ENCODE measurements at places on chromosomes 12 and 14.

DNA sequence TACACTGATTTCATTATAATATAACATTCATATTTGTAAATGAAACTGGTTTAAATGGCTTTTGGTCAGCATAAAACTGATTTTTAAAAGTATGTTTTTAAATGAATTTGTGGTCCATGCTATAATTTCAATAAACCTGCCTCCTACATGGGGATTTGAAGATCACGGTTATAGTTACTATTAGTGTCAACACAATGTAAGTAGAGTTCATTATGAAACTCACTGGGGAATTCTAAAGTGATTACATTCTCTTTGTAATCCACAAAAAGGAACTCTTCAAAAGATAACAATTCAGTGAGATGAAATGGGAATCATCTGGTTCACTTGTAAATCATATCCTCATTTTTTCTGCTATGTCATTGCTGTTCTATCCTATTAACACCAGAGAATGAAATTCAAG is 204.5 kb upstream of the G2E3 start:
- DNase-seq = no peak

DNA sequence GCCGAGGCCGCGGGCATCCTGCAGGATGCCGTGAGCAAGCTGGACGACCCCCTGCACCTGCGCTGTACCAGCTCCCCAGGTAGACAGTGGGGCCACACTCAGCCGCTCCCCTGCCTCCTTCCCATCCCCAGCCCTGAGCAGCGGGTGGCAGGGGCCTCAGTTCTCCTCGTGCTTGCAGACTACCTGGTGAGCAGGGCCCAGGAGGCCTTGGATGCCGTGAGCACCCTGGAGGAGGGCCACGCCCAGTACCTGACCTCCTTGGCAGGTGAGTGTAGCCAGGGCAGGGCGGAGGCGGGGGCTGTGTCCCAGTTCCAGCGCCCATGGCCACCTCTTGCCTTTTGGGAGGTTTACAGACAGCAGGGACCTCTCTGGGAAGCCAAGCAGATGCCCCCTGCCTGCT is 22.9 kb downstream of the HIP1R start:
- DNase-seq = no peak

DNA sequence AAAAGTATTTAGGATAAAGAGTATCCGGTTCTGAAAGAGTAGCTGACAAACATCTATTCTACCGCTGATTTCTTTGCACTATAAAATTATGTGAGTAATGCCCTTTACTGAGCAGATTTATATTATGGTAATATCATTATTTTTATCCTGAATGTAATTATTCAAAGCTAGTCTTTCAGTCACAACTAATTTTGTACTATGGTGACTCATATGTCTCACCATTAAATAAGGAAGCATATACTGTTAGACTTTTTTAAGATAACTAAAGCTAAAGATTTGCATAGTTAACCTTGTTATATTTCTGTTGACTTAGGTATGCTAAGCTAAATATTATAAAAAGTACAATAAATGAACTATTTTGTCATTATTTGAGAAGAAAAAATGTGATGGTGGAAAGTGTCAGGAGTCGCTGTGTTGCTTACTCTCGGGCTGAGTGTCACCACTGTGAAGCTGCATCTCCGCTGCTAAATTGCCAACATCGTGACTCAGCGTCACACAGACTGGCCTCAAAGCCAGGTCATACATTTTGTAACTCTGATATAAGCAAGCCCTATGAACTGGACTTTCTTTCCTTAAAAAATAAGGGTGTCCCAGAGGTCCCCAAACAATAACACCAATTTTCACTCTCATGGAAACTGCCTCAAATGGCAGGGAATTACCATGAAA is 69.1 kb upstream of the SSTR1 start:
- no peak for DNase-seq

DNA sequence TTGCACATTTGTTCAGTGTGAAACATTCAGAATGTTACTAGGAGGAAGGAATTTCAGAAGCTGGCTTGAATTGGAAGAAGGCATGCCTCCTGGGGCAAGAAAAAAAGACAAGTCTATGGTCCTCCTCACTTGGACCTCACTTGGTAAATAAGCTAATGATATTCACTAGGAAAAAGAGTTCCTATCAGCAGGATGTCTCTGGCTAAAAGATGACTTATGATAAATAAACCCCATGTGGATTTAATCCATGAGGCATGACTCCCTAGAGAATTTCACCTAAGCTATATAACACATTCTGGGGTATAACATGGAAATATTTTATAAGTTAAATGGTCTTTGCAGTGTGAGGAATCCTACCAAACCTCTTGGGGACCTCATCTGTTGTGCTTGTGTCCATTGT is 199.9 kb downstream of the LRIG3 start:
- DNase-seq = no peak

GRCh38 chr14:103110681-103111231 is 12.5 kb upstream of the TNFAIP2 start:
- DNase-seq = no peak

- DNase-seq = no peak
Measured at GRCh38 chr12:53739214-53740129, 12.2 kb upstream of the CALCOCO1 start.

DNA sequence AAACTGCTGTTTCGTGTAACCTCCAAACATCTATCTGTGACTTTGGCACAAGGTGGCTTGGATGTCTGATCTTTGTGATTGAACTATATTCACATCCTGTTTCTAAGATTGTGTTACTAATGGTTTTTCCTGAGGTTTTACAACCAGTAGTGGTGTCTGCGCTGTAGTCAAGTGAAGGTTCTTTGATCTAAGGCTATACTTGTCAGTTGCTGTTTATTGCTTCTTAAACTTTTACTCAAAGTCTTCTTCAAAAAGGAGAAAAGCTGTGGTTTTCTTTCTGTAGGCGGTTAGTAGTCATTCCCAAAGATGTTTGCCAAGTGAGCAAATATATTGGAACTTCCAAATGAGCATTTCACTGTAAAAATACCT is 12.3 kb upstream of the CALM1 start:
- no peak for DNase-seq

DNA sequence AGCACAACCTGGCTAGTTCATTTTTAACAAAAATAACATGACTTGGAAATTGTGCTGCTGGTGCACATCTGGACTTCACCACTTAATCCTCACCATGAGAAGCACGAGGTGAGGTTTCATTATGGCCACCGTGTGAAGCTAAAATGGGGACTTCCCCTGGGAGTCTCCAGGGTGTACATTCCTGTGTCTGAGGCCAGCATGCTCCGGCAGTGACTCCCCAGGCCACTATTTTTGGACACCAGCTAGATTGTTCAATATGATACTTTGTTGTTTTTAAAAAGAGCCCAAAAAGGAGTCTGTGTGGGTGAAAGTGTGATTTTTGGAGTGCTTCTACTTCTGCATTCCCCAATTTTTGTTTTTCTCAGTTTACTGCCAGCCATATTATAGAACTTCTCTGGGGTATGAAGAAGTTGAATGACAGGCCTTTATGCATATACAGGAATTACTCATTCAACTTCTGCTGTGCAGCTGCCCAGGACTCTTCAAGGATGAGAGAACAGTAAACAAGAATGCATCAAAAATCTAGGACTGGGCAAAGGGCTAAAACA is 16.9 kb upstream of the AICDA start:
- no peak for DNase-seq

DNA sequence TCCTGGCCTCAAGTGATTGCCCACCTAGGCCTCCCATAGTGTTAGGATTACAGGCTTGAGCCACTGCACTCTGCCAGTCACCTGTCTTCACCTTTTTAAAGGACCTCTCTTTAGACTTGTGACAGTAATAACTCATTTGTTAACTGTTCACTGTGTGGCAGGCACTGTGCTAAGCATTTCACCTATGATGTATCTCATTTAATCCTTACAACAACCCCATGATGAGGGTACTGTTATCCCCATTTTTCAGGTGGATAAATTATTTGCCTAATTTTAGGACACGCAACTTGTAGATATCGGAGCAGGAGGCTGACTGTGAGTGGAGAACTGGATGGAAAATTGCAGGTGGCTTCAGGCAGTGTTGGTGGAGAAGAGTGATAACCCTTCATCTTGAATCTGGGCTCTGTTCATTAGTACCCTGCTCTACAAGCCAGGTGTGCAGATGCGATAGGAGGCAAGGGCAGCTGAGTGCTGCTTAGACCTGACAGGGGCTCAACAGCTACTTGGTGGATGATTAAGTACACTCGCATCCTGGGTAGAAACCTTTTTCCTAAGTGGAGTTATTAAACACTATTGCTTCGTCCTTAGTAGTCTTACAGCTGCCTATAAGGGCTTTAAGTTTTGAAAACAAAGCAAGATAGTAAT is 2.7 kb downstream of the TCTN1 start:
- no peak for DNase-seq

DNA sequence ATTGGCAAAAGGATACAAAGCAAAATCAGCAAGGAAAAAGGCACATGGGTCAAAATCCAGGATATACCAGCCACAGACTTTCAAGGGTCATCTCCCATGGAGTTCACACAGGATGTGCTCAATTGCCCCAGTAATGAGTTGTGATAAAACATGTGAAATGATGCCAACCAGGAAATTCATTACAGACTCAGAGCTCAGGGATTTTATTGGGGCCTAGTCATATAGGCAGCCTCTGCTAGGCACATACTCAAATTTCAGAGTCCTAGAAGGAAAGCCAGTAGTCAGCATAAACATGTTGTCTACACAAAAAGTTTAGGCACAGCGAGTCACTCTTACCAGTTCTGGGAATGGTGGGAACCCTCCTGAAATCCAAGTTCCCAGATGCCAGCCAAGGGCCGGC is 64.4 kb upstream of the OSBPL8 start:
- DNase-seq = no peak

GRCh38 chr14:52279408-52279807 is 11.9 kb downstream of the PTGDR start:
- DNase-seq = no peak

- DNase-seq = no peak
Measured at GRCh38 chr12:48201091-48201490, 2.0 kb downstream of the OR10AD1 start.

DNA sequence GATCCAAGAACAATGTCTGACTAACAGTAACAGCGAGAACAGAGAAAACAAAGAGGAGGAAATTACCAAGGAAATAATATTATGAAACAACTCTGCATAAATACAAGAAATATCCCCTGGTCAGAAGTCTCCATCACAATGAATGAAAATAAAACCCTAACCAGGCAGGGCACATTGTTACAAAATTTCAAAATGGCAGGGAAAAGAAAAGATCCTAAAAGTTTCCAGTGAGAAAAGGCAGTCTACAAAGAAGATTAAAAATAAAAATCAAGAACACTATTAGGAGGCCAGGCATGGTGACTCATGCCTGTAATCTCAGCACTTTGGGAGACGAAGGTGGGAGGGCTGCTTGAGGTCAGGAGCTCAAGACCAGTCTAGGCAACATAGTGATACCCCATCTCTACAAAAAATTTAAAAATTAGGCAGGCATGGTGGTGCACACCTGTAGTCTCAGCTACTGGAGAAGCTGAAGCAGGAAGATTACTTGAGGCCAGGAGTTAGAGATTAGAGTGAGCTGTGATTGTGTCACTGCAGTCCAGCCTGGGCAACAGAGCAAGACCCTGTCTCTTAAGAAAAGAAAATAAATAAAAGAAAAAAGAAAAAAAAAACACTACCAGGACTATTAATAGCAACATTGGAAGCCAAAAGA is 47.8 kb downstream of the FERMT2 start:
- no peak for DNase-seq

DNA sequence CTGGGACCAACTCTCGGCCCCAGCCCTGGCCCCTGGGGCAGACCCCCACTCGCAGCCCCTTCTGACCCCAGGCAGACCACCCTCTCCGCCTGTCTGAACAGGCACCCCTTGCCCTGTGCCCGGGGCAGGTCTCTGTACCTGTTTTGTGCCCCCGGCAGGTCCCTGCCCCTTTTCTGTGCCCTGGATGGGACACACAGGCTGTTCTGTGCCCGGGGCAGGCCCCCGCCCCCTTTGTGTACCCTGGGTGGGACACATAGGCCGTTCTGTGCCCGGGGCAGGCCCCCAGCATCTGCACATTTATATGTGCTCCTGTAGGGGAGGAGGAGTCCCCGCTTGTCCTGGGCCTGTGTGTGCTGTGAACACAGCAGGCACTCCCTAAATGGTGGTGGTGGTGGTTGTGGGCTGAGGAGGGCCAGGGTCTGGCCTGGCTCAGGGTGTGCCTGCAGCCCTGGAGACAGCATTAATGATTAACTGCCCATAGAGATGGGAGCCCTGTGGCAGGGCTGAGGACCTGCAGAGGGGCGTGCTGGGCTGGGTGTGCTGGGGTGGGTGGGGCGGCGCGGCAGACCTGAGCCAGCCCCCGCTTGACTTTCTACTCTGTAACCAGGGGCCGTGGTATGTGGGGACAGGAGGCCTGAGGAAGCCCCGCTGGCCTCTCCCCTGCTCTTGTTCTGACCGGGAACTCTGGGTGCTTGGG is 3.7 kb downstream of the FBRSL1 start:
- no peak for DNase-seq

- no peak for DNase-seq
Measured at GRCh38 chr14:61774861-61775260, 12.6 kb downstream of the SNAPC1 start.

- no peak for DNase-seq
Measured at GRCh38 chr14:61260939-61261776, 20.0 kb downstream of the TMEM30B start.

DNA sequence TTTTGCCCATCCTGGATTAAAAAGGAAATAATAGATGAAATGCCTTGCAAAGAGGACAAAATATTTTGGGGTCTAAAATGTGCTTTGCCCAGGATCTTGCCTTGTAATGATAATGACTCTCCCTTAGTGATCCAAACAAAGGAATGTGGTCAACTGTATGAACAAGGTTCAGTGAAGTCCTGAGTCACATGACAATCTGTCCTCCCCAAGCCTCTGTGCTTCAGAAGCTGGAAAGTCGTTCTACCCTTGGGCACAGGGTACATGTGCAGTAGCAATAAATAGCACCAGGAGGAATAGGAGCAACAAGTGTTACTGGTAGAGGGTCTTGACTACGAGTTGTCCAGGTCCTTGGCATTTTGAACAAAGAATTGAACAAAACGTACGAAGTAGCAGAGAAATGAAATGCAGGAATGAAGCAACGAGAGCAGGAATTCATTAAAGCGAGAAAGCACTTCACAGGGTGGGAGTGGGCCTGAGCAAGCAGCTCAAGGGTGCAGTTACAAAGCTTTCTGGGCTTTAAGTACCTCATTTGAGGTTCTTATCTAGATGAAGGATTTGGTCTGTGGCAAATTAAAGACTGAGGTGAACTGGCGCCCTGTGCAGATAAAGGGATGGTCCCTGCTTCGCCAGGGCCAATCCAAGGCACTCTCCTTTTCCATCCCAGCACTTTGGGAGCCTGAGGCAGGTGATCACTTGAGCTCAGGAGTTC is 65.8 kb downstream of the RESF1 start:
- no peak for DNase-seq

GRCh38 chr14:25150934-25151790 is 101.2 kb upstream of the STXBP6 start:
- no peak for DNase-seq

Measured in cortex of kidney (tissue), 1 donor.